ENCODE measurements at places on chromosomes 7 and 10. TPM values are rescaled to one million over a fixed set of nuclear protein-coding genes. Genes with fewer than 3 reads are reported as not detected.

The PTPRZ1 gene
- total RNA-seq: not detected

DNA sequence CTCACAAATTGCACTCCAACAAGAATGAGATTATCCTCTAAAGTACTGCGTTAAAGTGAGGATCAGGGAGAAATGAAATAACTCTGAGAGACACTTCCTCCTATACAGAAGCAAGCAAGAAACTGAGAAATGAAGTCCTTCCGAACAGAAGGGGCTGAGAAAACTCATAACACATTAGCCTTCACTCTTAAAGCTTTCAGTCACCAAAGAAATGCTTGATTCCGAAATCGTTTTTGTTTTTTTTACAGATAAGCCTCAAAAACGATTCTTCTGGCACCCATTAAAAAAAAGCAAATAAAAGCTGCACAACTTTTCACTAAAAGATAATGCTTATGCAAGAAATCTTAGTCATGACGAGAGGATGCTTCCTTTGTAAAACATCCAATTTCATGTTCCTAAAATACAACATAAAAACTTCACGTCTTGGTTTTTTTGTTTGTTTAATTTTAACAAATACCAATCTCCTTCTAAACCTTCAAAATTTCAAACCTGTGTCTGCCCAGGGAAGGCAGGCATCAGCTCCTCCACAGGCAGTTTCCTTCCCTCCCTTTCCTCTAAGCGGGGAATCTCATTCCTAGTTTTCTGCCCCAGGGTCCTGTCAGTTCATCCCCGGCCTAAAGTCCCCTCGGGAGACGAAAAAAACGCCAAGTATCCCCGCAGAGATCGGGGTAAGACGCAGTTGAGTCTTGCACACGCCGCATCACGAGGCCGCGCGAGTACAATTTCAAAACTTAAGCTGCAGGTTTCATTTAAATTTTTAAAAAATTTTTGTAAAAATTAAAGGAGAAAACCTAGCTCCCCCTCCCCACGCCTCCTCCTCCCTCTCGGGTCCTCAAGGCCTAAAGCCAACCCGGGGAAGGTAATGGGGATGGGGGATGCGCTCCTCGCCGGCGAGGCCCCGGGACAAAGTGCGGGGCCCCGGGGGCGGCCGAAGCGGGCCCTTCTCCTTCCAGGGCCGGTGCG is 1.1 kb downstream of the BAZ1B start:
- H3K4me3 ChIP-seq: peak overlapping the region; percentile 82
- H3K27ac ChIP-seq: peak overlapping the region; percentile 84
- peak; percentile 6 for DNase-seq
- peaks cover 15% of the 10 kb centered on the region for H3K36me3 ChIP-seq
- peaks cover 19% of the 10 kb centered on the region for H3K4me1 ChIP-seq

The CFAP69 gene
- 6.6 TPM for total RNA-seq

DNA sequence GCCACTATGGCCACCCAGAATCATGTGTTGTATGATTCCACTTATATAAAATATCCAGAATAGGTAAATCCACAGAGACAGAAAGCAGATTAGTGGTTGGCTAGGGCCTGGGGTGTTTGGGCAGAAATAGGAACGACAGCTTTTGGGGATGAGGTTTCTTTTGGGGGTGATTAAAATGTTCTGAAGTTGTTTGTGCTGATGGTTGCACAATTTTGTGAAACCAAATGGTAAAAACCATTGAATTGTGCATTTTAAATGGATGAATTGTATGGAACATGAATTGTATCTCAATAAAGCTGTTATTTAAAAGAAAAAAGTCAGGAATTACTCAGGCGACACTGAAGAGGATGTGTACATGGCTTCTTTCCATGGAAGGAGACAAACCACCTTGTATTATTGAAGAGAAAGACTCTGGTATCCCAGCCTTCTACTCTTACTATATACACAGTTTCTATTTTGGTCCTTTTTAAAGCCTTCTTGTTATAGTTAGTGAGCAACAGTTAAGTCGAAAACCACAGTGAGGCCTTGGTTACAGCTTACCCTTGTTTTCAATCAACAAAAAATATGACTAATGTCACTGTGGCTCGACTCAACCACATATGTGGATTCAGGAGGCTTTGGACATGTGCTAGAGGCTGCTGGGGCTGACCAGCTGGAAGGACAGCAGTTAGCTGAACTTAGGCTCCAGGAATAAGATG is 57.1 kb upstream of the KMT2E start:
- DNase-seq: peak; percentile 84
- H3K4me3 ChIP-seq: no peak overlapping the region
- peak overlapping the region; percentile 89 for H3K27ac ChIP-seq
- H3K4me1 ChIP-seq: peaks cover 14% of the 10 kb centered on the region

DNA sequence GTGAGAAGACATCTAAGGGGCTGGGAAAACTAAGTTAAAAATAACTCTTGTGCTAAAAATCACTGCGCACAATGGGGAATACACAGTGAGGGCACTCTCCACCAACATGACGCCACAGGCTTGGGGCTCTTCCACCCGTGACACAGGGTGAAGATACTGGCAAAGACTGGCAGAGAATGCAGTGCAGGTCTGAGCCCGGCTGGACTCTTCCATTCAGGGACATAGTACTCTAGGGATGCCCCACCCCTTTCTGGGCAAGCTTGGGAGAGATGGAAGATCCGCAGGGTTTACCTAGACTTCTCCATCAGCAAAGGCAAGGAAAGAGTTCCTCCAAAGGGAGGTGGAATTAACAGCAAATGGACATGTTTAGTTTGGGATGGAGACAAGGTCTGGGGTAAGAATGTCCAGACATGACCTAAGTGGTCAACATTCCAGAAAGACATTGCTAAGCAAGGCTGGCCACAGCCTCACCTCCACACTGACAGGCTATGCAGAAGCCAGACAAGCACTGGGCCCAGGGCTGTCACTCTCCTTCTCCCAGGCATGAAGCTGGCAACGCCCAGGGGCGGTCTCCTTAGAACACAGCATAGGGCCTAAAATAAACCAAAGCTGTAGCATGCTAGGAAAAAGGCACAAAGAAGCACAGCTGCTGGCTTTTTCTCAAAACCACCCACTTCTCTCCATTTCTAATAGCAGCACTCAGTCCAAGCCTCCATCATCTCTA is 28.1 kb downstream of the XPNPEP1 start:
- peaks cover 6% of the 10 kb centered on the region for H3K36me3 ChIP-seq
- DNase-seq: no peak
- H3K27ac ChIP-seq: no peak overlapping the region
- H3K4me1 ChIP-seq: no peaks in the 10 kb centered on the region
- no peak overlapping the region for H3K4me3 ChIP-seq

The ECHS1 gene
- 120 TPM for total RNA-seq

DNA sequence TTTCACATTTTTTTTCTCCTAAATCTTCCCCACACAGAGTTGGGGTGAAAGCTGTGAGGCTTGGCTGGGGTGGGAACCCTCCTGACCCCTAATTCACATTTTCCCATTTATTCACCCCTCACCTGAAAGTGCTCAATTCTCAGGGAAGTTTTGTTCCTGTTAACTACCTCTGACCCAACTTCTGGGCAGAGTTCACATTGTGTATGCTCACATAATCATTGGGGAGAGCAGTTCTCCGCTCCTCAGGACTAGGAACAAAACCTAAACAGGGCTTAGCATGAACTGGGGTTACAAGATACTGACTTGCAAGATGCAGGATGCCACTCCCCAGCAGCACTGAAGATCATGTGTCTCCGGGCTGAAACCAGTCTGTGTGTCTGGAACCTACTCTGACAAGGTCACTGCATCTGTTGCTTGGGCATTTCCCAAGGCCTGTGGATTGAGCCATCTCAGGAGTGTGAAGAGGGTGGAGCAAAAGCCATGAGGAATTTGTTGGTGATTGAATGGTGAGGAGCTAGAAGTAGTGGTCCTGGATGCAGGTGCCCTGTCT is 258.1 kb upstream of the IGFBP3 start:
- DNase-seq: no peak
- no peak overlapping the region for H3K4me3 ChIP-seq
- no peaks in the 10 kb centered on the region for H3K36me3 ChIP-seq
- no peaks in the 10 kb centered on the region for H3K27me3 ChIP-seq
- H3K27ac ChIP-seq: no peak overlapping the region
- no peaks in the 10 kb centered on the region for H3K4me1 ChIP-seq

DNA sequence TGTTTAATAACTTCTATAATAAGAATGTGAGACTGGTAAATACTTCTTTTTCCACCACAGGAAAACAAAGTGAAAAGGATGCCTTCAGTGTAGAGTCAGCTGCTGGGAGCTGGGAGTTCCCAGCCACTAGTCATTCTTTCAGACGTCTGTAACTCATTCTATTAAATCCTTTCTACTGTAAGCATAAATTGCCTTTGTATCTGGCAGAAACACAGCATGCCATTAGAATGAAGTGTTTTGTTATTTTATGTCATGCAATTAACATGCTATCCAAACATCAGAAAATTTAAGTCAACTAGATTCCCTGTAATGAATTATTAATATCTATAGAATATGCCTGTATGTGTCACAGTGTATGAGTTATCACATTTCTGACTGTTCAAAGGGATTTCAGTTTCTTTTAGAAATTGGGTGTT is 14.3 kb downstream of the BPGM start:
- no peak overlapping the region for H3K27ac ChIP-seq
- no peak overlapping the region for H3K4me3 ChIP-seq
- H3K36me3 ChIP-seq: no peaks in the 10 kb centered on the region

DNA sequence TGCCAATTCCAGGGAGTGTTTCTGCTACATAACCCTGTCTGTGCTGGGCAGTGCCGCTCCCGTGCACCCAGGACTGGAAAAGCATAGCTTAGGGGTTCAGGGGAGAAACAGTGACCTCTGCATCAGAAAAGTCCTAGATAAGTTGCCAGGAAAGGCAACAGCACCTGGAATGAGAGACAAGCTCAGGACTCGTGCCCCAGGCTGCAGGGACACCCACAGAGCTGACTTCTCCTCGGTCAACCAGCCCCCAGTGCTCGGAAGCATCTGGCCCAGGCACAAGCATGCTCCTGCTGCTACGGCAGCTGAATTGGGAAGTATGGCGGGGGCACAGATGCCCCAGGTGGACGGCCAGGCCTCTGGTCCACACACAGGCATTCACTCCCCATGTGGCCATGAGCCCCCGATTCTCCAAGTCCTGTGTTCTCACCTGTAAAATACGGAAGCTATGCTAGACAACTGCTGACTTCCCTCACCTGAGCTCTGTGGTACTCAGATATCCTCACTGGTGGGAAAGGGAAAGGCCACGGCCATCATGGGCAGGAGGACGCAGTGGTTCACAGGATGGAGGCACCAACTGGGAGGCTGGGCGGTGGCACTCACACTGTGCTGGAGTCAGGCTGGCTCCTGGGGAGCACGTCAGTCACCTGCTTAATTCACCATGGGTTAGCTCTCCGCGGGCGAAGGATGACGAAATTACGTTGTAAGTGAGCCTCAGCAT is 220.5 kb downstream of the PTPRN2 start:
- no peak overlapping the region for H3K4me3 ChIP-seq
- H3K27me3 ChIP-seq: peaks cover 26% of the 10 kb centered on the region
- H3K27ac ChIP-seq: no peak overlapping the region
- no peaks in the 10 kb centered on the region for H3K36me3 ChIP-seq

GRCh38 chr10:76282061-76283025 is 850.9 kb downstream of the LRMDA start:
- no peak for DNase-seq
- no peak overlapping the region for H3K4me3 ChIP-seq
- H3K36me3 ChIP-seq: no peaks in the 10 kb centered on the region
- peaks cover 5% of the 10 kb centered on the region for H3K4me1 ChIP-seq
- H3K27me3 ChIP-seq: peaks cover 24% of the 10 kb centered on the region

GRCh38 chr10:132139526-132139925 is 47.2 kb upstream of the DPYSL4 start:
- H3K4me3 ChIP-seq: no peak overlapping the region
- no peaks in the 10 kb centered on the region for H3K36me3 ChIP-seq
- H3K4me1 ChIP-seq: no peaks in the 10 kb centered on the region

DNA sequence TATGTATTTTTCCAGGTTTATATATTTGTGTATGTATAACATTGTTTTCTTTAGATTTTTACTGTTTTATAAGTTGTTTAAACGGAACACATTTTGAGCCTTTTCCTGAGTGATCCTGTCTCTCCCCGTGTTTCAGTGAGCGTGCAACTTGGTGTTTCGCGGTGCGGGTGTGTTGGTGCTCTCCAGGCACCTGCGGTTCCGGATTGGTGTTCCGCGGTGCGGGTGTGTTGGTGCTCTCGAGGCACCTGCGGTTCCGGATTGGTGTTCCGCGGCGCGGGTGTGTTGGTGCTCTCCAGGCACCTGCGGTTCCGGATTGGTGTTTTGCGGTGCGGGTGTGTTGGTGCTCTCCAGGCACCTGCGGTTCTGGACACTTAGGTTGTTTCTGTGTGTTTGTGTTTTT is 20.6 kb downstream of the DYNC2I1 start:
- no peaks in the 10 kb centered on the region for H3K4me1 ChIP-seq
- no peaks in the 10 kb centered on the region for H3K36me3 ChIP-seq
- no peak overlapping the region for H3K4me3 ChIP-seq
- H3K27me3 ChIP-seq: no peaks in the 10 kb centered on the region
- no peak overlapping the region for H3K27ac ChIP-seq

GRCh38 chr10:107163881-107164861 is at the start of gene SORCS1:
Gene SORCS1, minus strand, starts transcription at chr10:107164706.
- no peaks in the 10 kb centered on the region for H3K4me1 ChIP-seq
- H3K27me3 ChIP-seq: peaks cover 39% of the 10 kb centered on the region
- no peak within 1 kb of the TSS for H3K4me3 ChIP-seq
- DNase-seq: no peak
- no peaks in the 10 kb centered on the region for H3K36me3 ChIP-seq
